ENCODE measurements at places on chromosomes 11 and 22.
A peak's percentile ranks its signal among the peaks of the same experiment; 100 is the strongest.

DNA sequence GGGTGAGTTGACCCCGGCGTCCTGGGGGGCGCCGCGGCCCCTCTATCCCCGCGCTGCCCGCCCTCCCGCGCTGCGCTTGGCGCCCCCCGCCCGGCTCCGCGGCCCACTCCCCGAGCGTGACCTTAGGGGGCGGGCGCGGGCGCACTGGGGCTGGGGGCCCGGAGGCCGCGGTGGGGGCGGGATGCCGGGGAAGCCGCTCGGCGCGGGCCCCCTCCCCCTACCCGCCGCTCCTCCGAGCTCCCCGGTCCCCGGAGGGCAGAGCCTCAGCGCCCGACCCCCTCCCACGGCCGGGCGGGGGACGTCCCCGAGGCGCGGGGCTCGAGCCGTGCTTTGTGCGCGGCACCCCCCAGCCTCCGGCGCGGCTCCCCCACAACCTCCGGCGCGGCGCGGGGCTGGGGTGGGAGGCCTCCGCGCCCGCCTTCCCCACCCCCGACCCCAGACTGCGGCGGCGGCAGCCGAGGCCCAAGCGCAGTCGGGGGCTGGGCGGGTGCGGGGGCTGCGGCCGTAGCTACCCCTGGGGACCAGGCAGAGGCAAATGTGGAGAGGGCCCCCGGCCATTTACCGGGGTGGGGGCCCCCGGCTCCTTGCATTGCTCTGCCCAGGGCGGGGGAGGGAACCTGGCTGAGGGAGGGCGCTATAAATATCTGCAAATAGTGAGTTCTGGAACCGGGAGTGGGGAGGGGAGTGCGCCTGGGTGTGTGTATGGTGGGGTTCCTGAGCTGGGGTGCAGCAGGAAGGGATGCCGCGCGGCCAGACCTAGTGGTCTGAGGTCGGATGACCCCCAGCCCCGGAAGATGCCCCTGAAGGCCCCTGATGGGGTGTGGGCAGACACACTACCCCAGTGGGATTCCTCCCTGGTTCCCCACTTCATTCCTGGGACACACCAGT is 988 bp downstream of the MGAT3 start:
- DNase-seq, result no peak

GRCh38 chr11:42800041-42800440 is 511.8 kb upstream of the API5 start:
- DNase-seq, result no peak

DNA sequence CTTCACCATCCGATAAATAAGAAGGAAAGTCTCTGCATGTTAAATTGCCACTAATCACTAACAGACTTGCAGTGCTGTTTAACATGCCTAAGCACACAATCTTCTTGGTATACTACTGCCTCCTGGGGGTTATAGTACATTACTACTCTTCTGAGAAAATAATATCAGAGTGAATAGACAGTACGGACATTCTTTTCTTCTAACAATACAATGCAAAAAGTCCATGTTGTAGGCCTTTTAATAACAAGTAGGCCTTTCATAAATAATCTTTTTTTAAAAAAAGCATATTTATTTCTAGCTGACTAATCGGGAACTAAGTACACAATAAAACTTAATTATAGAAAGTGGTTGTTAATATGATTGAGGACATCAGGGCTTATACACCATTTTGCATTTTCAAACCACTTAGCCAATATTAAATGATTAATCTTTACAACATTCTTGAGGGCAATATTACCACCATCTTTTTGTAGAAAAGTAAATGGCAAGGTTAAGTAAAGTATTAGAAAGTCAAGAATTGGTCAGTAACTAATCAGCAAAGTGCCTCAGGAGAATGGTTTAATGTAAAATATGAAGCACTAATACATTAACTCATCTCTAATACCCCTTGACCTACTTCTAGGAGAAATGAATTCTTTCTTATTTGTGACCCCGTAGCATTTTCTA is 84.7 kb downstream of the TTC28 start:
- DNase-seq, result peak; percentile 44

DNA sequence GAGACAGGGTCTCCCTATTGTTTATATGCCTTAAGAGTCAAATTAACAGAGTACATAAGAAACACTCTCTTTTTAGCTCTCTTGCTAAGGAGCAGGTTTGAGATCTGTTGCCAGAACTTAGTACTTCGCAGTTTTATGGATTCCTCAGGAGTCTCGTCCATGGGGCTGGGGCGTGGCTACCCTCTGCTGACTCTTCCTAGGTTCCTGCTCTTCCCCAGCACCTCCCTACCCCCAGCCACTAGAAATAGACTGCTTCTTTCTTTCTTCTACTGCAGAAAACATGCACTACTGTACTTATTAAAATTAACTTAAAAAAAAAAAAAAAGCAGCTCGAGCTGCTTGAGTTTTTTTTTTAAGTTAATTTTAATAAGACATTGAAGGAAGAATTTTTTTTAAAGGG is 8.0 kb downstream of the FAM118B start:
- DNase-seq, result no peak

- DNase-seq, result no peak
Measured at GRCh38 chr11:134516529-134516928, 104.5 kb upstream of the B3GAT1 start.

- DNase-seq, result no peak
Measured at GRCh38 chr11:105673089-105673488, 63.2 kb downstream of the GRIA4 start.

DNA sequence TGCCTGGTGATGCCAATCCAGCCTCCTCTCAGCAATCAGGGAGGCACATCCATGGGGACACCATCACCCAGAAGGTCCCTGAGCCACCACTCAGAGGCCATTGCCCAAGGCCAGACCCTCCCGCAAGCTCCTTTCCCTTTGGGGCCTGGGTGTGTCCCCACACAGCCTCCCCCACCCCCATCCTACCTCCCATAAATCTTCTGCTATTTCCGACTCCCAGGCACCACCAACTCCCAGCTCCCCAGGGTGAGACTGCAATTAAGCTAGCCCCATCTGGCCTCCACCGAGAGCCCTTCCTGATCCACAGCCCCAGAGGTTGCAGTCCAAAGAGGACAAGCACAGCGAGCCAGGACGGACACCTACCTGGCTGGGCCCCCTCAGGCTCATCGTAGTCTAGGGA is 6.3 kb downstream of the ARHGAP1 start:
- DNase-seq, result no peak

GRCh38 chr11:121456151-121456550 is 3.4 kb upstream of the SORL1-AS1 start:
- no peak for DNase-seq

- DNase-seq, result no peak
Measured at GRCh38 chr11:9708544-9708943, 44.7 kb downstream of the SWAP70 start.

GRCh38 chr11:130644187-130644586 is 195.7 kb downstream of the ADAMTS15 start:
- DNase-seq, result no peak
